ENCODE measurements at places on chromosomes 4 and X.
A peak's percentile ranks its signal among the peaks of the same experiment; 100 is the strongest.

GRCh38 chr4:168831919-168832762 lies 177.9 kb downstream of the CBR4 start:
- DNase-seq, result peak; percentile 88

GRCh38 chr4:6581566-6582121 lies 6.7 kb downstream of the MAN2B2 start:
- no peak for DNase-seq

DNA sequence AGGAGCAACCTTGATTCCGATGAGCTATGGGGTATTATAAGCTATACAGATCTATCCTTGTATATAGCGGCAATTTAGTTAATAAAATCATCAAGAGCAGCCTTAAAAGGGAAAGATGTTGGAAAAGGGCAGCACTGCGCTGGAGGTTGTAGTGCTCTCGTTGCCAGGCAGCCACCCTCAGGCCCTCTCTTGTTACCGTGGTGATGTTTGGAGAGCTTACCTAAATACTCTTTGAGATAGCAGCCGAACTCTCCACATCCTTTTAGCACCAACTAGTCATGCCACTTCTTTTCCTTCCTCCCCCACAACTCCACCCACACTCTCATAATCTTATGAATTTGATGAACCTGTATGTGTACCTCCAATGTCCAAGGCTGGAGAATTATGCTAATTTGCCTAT lies 3.8 kb upstream of the RADX start:
- DNase-seq, result peak; percentile 83

- no peak for DNase-seq
Measured at GRCh38 chrX:65601530-65602220, 65.8 kb upstream of the MSN start.

GRCh38 chr4:184228056-184228705 lies 10.5 kb upstream of the ENPP6 start:
- no peak for DNase-seq

GRCh38 chr4:80043541-80043940 lies 29.5 kb downstream of the ANTXR2 start:
- DNase-seq, result no peak

GRCh38 chrX:105121186-105121585 lies 99.3 kb downstream of the TEX13A start:
- DNase-seq, result no peak

- no peak for DNase-seq
Measured at GRCh38 chrX:150664290-150664689, 28.9 kb upstream of the MTMR1 start.

GRCh38 chr4:41935652-41936021 lies 408 bp downstream of the TMEM33 start:
- DNase-seq, result no peak

GRCh38 chrX:113260474-113260873 lies 419.8 kb upstream of the AMOT start:
- no peak for DNase-seq

Data from posterior cingulate gyrus (tissue), 11 donors.